ENCODE measurements at places on chromosomes 16 and 17.
A peak's percentile ranks its signal among the peaks of the same experiment; 100 is the strongest.

DNA sequence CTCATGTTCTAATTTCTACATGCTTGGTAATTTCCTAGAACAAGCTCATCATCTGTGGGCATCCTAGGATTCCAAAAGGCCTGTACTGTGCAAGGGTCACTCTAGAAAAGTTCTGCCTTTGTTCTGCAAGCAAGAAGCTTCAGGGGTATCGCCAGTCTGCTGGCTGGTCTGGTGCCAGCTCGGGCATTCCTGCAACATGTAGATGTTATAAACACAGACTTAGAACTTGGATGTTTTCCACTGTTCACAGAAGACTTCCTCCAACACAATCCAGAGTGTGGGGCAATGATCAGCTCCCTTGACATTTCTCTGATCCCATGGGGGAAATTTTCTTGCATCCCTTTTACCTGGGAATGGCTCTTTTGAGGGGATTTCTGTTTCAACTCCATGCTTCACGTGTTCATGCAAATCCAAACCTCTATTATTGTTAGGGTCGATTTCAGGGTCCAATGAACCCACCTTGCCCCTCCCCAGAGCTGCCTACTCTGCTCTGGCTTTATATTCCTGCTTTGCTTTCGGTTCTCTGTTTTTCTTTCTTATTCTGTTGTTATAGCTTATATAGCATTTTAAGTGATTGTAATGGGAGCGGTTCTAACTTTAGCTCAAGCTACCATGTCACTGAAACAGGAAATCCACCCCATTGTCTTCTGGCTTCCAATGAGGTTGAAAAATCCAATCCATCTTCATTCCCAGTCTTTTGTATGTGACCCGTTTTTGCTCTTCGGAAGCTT, 25.3 kb downstream of the UBE2O start:
- DNase-seq: no peak

DNA sequence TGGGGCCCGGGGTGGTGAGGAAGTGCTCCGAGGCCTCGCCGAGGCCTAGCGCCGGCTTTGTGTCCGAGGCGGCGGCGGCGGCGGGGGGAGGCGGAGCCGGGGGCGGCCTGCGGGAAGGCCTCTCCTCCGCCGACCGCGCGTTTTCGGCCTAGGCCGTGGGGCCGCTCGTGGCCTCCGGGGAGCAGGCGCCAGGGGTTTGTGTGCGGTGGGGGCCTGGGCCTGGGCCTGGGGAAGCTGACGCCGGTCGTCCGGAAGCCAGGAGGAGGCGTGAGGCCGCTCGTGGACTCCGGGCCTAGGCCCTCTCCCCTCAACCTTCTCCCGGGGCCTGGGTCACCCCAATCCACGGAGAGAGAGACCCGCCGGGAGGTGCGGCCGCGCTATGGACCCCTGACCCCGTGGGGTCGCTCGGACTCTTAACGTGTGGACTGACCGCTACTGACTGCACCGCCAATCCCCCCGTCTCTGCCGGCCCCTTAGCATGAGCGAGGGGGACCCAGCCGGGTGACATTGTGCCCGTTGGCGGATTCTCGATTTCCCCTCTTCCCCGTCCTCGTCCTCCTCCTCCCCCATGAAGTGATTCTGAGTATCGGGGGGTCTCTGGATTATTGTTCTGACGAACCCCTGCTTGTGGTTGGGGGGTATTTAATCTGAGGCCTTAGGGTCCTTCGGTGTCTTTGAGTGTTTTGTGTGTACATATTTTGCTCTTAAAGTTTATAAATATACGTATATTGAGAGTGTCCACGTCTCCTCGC, 660 bp downstream of the RBBP6 start:
- DNase-seq: peak; percentile 78

DNA sequence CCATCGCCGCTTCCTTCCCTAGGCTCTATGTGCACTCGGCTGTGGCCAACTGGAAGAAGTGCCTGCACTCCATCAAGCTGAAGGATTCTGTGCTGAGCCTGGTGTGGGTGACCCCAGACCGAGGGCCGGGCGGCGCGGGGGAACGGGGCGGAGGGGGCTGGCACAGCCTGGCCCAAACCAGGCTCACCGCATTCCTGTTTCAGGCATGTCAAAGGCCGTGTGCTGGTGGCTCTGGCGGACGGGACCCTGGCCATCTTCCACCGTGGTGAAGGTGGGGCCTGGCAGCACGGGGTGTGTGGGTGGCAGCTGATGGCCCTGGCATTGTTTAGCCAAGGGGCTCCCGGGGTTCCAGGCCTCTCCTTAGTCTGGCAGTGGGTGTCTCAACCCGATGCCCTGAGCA, 4.6 kb downstream of the NME3 start:
- DNase-seq: no peak

GRCh38 chr16:1363501-1364041, 11.8 kb downstream of the GNPTG start:
- no peak for DNase-seq

Measured in ovary (tissue), 10 donors.